Type B pancreatic cell (in vitro differentiated cells): ENCODE measurements at places on chromosomes 5 and 9. TPM values are rescaled to one million over a fixed set of nuclear protein-coding genes. Genes with fewer than 3 reads are reported as not detected.

GRCh38 chr5:136731241-136731900, 366.0 kb upstream of the TRPC7 start:
- H3K4me1 ChIP-seq: peaks cover 18% of the 10 kb centered on the region
- H3K4me3 ChIP-seq: no peak overlapping the region
- H3K36me3 ChIP-seq: no peaks in the 10 kb centered on the region
- no peak overlapping the region for H3K27ac ChIP-seq
- H3K27me3 ChIP-seq: no peaks in the 10 kb centered on the region
- DNase-seq: no peak

- no peak overlapping the region for H3K4me3 ChIP-seq
- no peak overlapping the region for H3K27ac ChIP-seq
- no peak for DNase-seq
- peaks cover 3% of the 10 kb centered on the region for H3K27me3 ChIP-seq
Measured at GRCh38 chr5:174433098-174433497, 291.3 kb upstream of the MSX2 start.

DNA sequence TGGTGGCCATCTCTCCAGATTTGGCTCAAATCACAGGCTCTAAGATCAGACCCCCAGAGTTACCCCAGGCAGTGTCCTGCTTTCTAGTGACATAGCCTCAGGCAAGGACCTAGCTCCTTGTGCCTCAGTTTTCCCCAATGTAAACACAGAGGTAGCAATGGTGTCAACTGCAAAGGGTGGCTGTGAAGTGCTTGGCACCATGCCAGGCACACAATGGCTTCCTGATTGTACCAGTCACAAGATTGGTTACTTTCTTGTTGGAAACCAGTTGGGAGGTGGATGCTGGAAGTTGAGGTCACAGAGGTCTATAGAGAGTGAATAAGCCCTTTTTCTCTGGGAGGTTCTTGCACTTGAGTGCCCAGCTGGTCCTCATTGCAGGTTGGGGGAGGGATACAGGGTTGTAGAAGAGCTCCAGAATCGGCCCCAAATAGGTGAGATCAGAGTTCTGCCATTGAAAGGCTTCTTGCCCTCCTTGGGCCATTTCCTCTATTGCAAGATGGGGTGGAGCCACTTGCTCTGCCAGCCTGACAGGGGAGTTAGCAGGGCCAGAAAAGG, 2.3 kb downstream of the STKLD1 start:
- H3K36me3 ChIP-seq: peaks cover 4% of the 10 kb centered on the region
- H3K27ac ChIP-seq: no peak overlapping the region
- H3K4me3 ChIP-seq: peak overlapping the region; percentile 55

DNA sequence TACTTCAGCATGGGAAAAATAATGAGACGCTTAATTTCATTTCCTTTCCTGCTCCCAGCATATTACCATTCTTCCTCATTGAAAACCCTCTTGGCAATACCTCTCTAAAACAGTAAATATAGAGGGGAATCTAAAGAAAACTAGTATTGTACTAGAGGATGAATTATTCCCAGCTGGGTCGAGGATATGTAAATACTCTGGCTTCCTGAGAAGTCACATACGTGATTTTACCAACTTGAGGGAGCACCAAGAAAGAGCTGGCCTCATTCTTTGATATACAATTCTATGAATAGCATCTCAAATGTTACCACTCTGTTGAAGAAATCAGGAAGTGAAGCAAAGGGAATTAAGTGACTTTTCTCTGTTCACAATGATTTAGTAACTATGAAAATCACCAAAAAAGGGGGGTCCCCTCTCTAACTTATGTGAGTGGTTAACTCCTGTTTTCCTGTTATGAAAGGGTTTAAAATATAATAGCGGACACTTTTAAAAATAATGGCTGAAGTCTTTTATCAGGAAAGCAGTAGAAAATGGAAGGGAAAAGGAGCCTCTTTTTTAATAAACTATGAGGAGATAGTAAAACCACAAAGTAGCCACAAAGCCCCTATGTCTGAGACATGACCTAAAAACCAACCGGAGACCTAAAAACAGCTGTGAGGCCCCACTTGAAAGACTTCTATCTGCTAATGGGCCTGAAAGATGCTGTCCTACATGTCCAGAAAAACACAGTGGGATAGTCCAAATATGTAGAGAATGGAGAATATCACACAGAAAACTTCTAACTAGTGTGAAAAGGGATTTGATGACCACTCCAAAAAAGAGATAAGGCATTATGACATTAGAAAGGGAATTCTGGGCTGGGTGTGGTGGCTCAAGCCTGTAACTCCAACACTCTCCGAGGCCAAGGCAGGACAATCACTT, 42.6 kb downstream of the LPAR1 start:
- H3K36me3 ChIP-seq: peaks cover 3% of the 10 kb centered on the region
- H3K4me1 ChIP-seq: peaks cover 28% of the 10 kb centered on the region
- no peak overlapping the region for H3K4me3 ChIP-seq
- no peak overlapping the region for H3K27ac ChIP-seq
- DNase-seq: no peak

The FAM151B gene
- total RNA-seq: 2.9 and 3.0 TPM in 2 replicates

DNA sequence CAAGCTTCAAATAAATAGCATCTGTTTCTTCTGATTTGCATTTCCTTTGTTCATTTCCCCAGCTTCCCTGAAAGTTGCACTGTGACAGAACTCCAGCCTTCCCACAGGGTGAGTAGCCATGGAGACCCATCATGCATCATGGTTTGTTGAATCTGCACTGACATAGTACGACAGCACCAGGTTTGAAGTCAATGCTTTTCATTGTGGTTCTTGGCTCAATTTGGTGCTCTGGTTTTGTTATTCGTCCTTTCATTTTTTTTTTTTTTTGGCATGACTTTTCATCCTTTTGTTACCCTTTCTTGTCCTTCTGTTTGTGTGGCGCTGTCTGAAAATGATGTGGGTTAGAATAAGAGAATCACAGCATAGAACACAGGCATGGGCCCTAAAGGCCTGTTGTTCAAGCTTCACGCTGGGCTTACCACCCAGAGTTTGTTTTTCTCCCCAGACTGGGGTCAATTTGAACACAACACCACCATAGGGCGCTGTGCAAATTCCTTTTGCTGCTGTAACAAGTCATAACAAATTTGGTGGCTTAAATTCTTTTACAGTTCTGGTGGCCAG, 206.2 kb upstream of the CDH10 start:
- H3K4me3 ChIP-seq: no peak overlapping the region
- DNase-seq: no peak
- H3K36me3 ChIP-seq: no peaks in the 10 kb centered on the region

GRCh38 chr5:160486573-160486972, 64.9 kb downstream of the PTTG1 start:
- H3K4me1 ChIP-seq: no peaks in the 10 kb centered on the region
- no peak overlapping the region for H3K4me3 ChIP-seq
- H3K27ac ChIP-seq: no peak overlapping the region
- no peak for DNase-seq
- H3K27me3 ChIP-seq: peaks cover 6% of the 10 kb centered on the region

The GPX8 gene
- 34.6 and 58.6 TPM in 2 replicates for total RNA-seq

DNA sequence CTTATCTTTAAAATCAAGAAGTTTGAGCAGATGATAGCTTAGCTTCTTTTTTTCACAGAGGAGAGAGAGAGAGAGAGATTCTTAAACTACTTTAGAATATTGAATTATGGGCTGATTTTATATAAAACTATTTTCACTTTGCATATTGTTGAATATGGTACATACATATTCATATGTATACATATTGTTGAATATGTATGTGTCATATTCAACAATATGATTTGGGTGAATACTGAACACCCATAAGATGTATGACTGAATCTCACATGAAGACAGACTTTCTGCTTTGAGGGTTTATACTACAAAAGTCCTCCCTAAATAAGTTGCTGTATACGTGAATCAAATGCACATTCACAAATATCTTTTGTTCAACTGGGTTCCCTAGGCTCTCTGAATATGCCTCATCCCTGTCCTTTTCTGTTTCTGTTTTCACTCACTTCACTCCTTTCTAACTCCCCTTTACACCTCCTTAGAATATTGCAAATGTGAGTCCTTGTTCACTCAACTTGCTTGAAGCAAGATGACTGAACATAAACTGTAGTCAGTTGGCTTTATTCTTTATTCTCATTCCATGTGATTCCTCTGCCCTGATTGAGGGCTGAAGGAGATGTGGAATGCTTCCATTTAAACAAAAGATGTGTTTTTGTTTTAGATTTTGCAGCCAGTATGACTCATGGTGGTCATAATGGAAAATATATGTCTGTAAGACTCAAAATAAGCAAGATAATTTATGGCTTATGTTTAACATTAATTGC, 225.4 kb upstream of the DAB2 start:
- H3K27me3 ChIP-seq: no peaks in the 10 kb centered on the region
- DNase-seq: no peak
- H3K27ac ChIP-seq: no peak overlapping the region
- H3K4me3 ChIP-seq: no peak overlapping the region
- H3K4me1 ChIP-seq: no peaks in the 10 kb centered on the region

The PFN3 gene
- not detected in 2 replicates for total RNA-seq

DNA sequence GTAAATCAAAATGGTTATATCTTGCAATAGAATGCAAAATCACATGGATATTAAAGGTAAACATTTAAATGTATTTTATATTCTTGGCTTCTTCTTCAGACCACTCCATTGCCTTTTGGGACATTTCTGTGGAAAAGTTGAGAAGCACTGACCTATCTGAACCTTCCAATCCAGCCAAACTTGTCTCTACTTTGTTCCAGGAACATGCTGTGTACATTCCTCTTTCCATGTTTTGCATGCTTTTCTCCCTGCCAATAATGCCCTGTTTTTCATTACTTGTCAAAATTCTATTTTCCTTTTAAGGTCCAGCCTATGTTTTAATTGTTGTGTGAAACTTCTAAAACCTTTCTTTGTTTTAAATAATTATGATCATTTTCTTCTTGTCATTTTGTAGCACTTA, 28.3 kb downstream of the JAK2 start:
- no peaks in the 10 kb centered on the region for H3K27me3 ChIP-seq
- DNase-seq: no peak
- no peaks in the 10 kb centered on the region for H3K4me1 ChIP-seq
- no peak overlapping the region for H3K27ac ChIP-seq
- no peak overlapping the region for H3K4me3 ChIP-seq

- no peaks in the 10 kb centered on the region for H3K36me3 ChIP-seq
- peaks cover 3% of the 10 kb centered on the region for H3K27me3 ChIP-seq
- no peak overlapping the region for H3K4me3 ChIP-seq
- H3K4me1 ChIP-seq: peaks cover 24% of the 10 kb centered on the region
- DNase-seq: no peak
- peak overlapping the region; percentile 5 for H3K27ac ChIP-seq
Measured at GRCh38 chr9:85420750-85421149, 321.0 kb downstream of the AGTPBP1 start.

DNA sequence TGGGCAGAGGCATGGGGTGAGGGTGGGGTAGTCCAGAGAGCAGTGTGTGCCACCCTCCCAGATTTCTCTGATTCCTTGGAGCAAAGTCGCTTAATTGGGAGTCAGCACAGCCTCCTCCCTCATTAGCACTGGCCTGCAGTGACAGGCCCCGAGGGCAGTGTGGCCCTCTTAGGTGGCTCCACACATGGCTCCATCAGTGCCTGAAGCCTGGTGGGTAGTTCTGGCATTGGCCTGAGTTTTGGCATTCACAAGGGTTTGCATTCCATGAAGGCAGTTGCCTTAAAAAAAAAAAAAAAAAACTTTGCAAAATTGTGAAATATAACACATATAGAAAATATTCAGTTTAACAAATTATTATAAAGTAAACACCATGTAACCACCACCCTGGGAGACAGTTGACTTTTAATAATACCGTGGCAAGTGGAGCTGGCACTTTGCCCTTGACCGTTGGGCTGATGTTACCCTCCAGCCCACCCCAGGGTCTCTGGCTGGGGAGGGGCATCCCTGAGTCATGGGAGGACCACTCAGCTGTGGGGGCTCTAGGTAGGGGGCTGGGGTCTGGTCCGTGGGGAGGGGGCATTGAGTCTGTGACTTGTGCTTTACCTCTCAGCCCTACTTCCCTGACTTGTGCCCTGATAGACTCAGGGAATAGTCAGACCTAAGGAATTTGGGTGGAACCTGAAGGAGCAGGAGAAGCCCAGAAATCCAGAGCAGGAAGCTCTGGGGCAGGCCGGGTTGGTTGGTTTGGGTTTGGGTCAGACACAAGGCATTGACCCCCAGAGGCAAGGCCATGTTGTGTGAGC, 51.3 kb upstream of the PITX1 start:
- H3K4me1 ChIP-seq: no peaks in the 10 kb centered on the region
- DNase-seq: no peak
- H3K27ac ChIP-seq: no peak overlapping the region
- no peaks in the 10 kb centered on the region for H3K36me3 ChIP-seq
- peaks cover 45% of the 10 kb centered on the region for H3K27me3 ChIP-seq

The HINT1 gene
- total RNA-seq: 206 and 214 TPM in 2 replicates

DNA sequence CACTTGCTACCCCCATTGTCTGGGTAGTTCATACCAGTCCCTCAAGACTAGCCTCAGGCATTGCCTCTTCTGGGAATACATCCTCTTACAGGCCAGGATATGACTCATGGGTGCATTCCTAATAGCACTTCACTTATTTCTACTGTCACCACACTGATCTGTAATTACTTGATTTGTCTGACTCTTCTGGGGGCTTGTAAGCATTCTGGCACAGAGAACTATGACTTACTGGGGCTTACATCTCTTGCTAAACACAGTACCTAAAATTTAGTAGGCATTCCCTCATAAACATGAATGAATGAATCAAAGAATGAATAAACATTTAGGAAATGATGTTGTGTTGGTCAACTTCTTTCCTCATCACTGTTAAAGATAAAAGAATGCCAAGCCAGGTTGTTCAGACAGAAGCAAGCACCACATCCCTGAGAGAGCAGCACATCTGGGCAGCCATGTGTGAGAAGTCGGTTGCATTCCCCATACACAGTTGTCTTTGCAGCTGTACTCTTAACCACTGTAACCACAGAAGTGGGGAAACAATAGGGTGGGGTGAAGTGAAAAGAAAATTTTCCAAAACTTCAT, 27.6 kb downstream of the IL7R start:
- H3K4me3 ChIP-seq: no peak overlapping the region
- H3K4me1 ChIP-seq: no peaks in the 10 kb centered on the region
- H3K27ac ChIP-seq: no peak overlapping the region
- H3K36me3 ChIP-seq: no peaks in the 10 kb centered on the region
- no peaks in the 10 kb centered on the region for H3K27me3 ChIP-seq

The CACFD1 gene
- 45.6 and 51.9 TPM in 2 replicates for total RNA-seq

The TEK gene
- total RNA-seq: 0.63 and 0.74 TPM in 2 replicates

DNA sequence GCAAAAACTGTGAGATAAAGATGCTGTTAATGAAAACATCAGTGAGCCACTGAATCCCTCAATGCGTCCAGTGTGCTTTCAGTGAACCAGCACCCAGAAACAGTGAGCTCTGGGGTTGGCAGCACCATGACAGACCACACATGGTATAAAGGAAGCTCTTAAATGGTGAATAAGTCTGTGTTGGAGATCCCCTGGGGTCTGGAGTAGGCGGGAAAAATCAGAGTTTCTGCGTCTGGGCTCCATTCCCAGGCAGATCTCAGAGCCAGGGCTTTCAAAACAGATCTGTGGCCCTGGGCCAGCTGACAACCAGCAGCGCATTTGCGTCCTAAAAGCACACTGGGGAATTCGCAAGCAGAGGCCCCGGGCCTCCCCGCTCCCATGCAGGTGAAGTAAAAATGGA, 233.5 kb downstream of the FRMD3 start:
- no peak overlapping the region for H3K4me3 ChIP-seq
- H3K4me1 ChIP-seq: no peaks in the 10 kb centered on the region
- peaks cover 9% of the 10 kb centered on the region for H3K27me3 ChIP-seq
- no peak for DNase-seq
- no peak overlapping the region for H3K27ac ChIP-seq

The PCDHA3 gene
- 0.24 and 2.6 TPM in 2 replicates for total RNA-seq

The GARNL3 gene
- total RNA-seq: 11.1 and 19.7 TPM in 2 replicates

- H3K27me3 ChIP-seq: peaks cover 3% of the 10 kb centered on the region
- no peak overlapping the region for H3K4me3 ChIP-seq
- H3K36me3 ChIP-seq: no peaks in the 10 kb centered on the region
Measured at GRCh38 chr5:74056789-74057164, 430.8 kb downstream of the ARHGEF28 start.

The FOXD4L6 gene
- 0.14 and 0.17 TPM in 2 replicates for total RNA-seq

- H3K4me3 ChIP-seq: no peak overlapping the region
- no peak for DNase-seq
- H3K27ac ChIP-seq: no peak overlapping the region
Measured at GRCh38 chr5:89613222-89613956, 730.4 kb upstream of the MEF2C start.
